ENCODE measurements at places on chromosomes 5 and 9. TPM values are rescaled to one million over a fixed set of nuclear protein-coding genes. Genes with fewer than 3 reads are reported as not detected.

AMBP gene
- total RNA-seq, result 7.5 TPM

TCF7 gene
- 11.3 TPM for total RNA-seq

PHF24 gene
- 0.39 TPM for total RNA-seq

CCIN gene
- 0.08 TPM for total RNA-seq

NR5A1 gene
- 0.15 TPM for total RNA-seq

PCDHGA7 gene
- total RNA-seq, result 1.1 TPM

EXOSC2 gene
- total RNA-seq, result 48.2 TPM

ENHO gene
- total RNA-seq, result 1.2 TPM

ENTPD2 gene
- 2.4 TPM for total RNA-seq

ACOT12 gene
- not detected for total RNA-seq

SPATA31A3 gene
- total RNA-seq, result not detected

TXNDC8 gene
- not detected for total RNA-seq

FAM169A gene
- 6.0 TPM for total RNA-seq

OTP gene
- 0.05 TPM for total RNA-seq

ITGA2 gene
- total RNA-seq, result 10.4 TPM

TLE4 gene
- total RNA-seq, result 12.0 TPM

IFNK gene
- total RNA-seq, result not detected

IRX2 gene
- 2.1 TPM for total RNA-seq

NDUFB6 gene
- 106 TPM for total RNA-seq

ACO1 gene
- total RNA-seq, result 26.0 TPM

MARCHF3 gene
- 1.3 TPM for total RNA-seq

SLC6A19 gene
- total RNA-seq, result 0.22 TPM

C5orf52 gene
- not detected for total RNA-seq

NSMF gene
- 42.1 TPM for total RNA-seq

OR1Q1 gene
- total RNA-seq, result not detected

SPATA31C1 gene
- total RNA-seq, result not detected

CDX1 gene
- total RNA-seq, result not detected

PCDHGA4 gene
- total RNA-seq, result 0.16 TPM

TAF11L10 gene
- not detected for total RNA-seq

WNK2 gene
- 5.9 TPM for total RNA-seq

TEX48 gene
- total RNA-seq, result not detected

NUTM2G gene
- total RNA-seq, result not detected

SPATA6L gene
- total RNA-seq, result 2.5 TPM

GLRA1 gene
- total RNA-seq, result not detected

TARS1 gene
- 126 TPM for total RNA-seq

MLANA gene
- not detected for total RNA-seq

FOXD4L3 gene
- total RNA-seq, result not detected

FAM221B gene
- total RNA-seq, result not detected

IL31RA gene
- 1.3 TPM for total RNA-seq

ADAMTS12 gene
- total RNA-seq, result 7.0 TPM

PCDHA11 gene
- 0.08 TPM for total RNA-seq

Measured in A549 treated with Mapracorat at 1 μM for 4 hours (cell line).